ENCODE measurements at places on chromosomes 12 and 14.

GRCh38 chr12:52367876-52368275 lies 595 bp upstream of the KRT85 start:
- no peak for DNase-seq
- no peak overlapping the region for H3K4me3 ChIP-seq
- no peak overlapping the region for H3K27ac ChIP-seq
- peaks cover 7% of the 10 kb centered on the region for H3K4me1 ChIP-seq
- no peaks in the 10 kb centered on the region for H3K36me3 ChIP-seq
- no peaks in the 10 kb centered on the region for H3K27me3 ChIP-seq

DNA sequence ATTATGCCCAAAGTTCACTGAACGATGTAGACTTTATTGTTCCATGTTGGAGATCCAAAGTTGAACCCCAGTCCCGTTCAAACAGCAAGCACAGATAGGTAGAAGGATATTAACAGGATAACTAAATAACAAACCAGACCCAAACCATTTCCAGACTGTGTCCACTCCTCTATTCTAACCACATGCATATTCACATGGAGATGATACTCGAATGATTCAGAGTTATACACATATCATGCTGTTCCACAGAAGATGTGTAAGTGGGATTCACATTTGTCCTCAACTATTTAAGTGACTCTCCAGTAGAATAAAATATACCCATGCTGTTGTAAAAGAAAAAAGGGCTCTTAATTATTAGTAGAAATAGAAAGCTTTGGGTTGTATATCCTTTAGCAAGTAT lies 185.9 kb downstream of the ITPR2 start:
- H3K4me1 ChIP-seq: no peaks in the 10 kb centered on the region
- H3K4me3 ChIP-seq: no peak overlapping the region
- no peak overlapping the region for H3K27ac ChIP-seq
- DNase-seq: no peak

DNA sequence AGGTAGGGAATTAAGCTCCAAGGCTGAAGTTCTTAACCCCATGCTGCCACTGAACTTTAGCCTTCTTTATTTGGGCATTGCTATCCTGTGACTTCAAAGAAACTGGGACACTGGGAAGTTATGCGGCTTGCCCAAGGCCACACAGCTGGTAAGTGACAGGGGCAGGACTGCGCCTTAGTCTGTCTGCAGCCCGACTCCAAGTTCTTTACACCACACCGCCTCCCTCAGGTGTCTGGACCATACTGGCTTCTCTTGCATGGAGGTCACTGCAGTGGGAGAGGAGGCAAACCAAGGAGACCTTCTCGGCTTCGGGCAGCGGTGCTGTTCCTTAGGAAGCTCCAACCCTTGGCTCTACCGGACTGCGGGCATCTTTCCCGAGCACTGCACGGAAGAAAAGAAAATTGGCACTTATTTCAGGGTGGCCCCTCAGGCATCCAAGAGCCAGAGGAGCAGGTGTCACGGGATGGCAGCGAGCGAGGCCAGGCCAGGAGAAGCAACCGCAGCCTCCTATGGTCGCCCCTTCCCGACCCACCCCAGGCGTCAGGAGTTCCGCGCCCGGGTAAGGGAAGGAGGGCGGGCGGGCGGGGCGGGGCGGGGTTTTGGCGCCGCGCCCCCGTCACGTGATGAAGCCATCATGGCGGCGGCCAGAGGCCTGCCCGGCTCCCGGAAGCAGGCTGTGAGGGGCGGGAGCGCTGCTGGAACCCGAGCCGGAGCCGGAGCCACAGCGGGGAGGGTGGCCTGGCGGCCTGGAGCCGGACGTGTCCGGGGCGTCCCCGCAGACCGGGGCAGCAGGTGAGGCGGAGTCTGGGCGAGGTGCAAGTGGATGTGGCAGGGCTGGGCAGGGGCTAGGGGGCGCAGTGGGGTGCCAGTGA lies 16.4 kb upstream of the ESPL1 start:
- peak; percentile 79 for DNase-seq
- peak overlapping the region; percentile 93 for H3K27ac ChIP-seq
- peaks cover 33% of the 10 kb centered on the region for H3K4me1 ChIP-seq
- no peaks in the 10 kb centered on the region for H3K27me3 ChIP-seq
- no peaks in the 10 kb centered on the region for H3K36me3 ChIP-seq
- peak overlapping the region; percentile 80 for H3K4me3 ChIP-seq

DNA sequence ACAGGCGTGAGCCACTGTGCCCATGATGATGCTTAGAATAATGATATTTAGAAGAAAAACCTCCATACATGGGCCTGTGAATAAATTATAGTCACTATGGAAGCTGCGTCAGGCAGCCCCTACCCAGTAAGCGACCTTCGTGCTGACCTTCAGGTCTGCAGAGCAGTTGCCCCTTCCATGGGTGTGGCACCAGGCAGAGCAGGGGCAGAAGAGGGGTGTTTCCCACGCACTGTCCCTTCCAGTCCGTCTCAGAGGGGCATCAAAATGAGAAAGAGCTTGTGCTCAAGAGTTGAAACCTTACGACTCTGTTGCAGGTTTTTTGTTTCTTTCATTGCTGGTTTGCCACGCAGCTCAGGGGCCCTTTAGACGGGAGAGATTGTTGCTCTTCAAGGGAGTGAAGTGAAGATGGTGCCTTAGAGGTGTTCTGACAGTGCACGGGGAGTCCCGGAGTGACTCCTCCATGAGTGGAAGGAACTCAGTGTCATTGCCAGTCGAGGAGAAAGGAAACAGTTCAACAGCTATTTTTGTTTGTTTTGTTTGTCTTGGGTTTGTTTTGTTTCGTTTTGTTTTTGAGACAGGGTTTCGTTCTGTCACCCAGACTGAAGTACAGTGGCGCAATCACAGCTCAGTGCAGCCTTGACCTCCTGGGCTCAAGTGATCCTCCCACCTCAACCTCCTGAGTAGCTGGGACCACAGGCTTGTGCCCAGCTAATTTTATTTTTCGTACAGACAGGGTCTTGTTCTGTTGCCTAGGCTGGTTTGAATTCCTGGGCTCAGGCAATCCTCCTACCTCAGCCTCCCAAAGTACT lies 13.9 kb downstream of the CKB start:
- H3K36me3 ChIP-seq: peaks cover 11% of the 10 kb centered on the region
- H3K27me3 ChIP-seq: no peaks in the 10 kb centered on the region
- H3K27ac ChIP-seq: no peak overlapping the region
- no peak overlapping the region for H3K4me3 ChIP-seq
- DNase-seq: no peak
- H3K4me1 ChIP-seq: peaks cover 14% of the 10 kb centered on the region

DNA sequence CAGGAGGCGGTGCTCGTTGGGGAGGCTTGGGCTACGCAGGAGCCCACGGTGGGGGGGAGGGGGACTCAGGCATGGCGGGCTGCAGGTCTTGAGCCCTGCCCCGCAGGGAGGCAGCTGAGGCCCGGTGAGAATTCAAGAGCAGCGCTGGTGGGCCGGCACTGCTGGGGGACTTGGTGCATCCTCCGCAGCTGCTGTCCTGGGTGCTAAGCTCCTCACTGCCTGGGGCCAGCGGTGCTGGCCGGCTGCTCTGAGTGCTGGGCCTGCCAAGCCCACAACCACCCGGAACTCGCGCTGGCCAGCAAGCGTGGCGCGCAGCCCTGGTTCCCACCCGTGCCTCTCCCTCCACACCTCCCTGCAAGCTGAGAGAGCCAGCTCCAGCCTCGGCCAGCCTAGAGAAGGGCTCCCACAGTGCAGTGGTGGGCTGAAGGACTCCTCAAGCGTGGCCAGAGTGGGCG lies 3.2 kb downstream of the METTL25 start:
- H3K4me3 ChIP-seq: no peak overlapping the region
- H3K27me3 ChIP-seq: no peaks in the 10 kb centered on the region
- H3K4me1 ChIP-seq: peaks cover 33% of the 10 kb centered on the region

GRCh38 chr12:110555577-110556406 lies 27.3 kb downstream of the PPTC7 start:
- no peaks in the 10 kb centered on the region for H3K27me3 ChIP-seq
- no peak for DNase-seq
- no peak overlapping the region for H3K4me3 ChIP-seq
- H3K4me1 ChIP-seq: peaks cover 9% of the 10 kb centered on the region

Data from body of pancreas (tissue), 4 donors.